ENCODE measurements at places on chromosomes 11 and 22.

DNA sequence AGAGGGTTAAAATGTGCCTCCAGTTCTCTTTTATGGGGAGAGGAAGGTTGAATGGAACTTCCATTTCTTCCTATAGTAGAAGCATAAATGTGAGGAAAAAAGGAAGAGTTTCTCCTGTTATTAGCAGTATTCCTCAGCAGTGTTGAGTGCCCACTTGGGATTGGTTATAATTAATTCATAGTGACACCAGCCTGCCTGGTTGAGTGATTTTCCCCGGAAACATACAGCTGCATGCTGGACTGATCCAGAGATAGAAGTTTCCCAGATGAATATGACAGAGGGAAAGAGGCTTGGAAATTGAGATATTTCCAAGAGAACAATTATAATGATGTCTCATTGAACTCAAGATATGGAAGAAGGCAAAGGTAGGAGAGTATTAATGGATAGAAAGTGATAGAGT, 28.3 kb downstream of the RAB39A start:
- DNase-seq: no peak

GRCh38 chr22:36737776-36738175, 34.2 kb upstream of the CACNG2 start:
- no peak for DNase-seq

- DNase-seq: no peak
Observed at GRCh38 chr11:120056301-120057027, 81.4 kb downstream of the TRIM29 start.

GRCh38 chr22:47597041-47597440, 834.6 kb downstream of the TBC1D22A start:
- no peak for DNase-seq

- DNase-seq: no peak
Observed at GRCh38 chr11:61071208-61071681, 31.0 kb upstream of the CD5 start.

DNA sequence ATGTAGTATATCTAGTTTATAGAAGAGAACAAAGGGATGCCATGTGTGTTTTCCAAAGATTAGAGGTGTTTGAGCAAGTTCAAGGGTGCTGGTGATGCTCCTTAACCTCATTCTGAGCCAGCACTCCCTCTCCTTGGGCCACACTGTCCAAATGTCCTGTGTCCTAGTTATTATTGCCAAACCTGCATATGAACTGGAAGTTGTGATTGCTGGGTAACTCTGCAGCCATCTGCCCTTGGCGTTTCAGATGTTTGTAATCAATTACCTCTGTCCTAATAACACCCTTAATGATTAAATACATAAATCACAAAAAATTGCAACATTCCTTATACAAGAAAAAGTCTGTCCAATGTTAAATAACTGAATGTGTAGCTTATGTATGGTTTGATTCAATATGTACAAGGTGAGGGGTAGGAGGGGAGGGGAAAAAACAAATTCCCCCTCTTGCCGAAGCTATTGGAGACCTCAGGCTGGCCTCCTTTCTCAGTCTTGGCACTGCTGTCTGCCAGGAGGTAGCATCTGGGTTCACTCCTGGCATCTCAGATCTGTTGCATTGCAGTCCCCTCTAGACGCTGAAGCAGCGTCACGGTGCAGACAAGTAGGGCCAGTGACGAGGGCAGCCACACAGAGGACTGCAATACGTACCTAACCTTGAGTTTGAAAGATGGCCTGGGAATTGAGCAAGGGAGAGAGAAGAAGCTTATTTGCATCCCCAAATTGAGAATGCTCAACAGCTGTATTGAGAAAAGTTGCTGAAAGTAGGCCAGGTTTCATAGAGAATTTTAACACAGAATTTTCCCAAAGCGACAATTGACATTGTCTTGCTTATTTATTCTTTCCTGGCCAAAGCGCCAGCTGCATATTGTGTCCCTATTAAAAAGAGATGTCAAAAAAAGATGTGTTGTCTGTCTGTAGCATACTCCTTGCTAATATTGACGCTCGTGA, 89.6 kb upstream of the ARHGAP32 start:
- DNase-seq: no peak

GRCh38 chr22:32572741-32573500, 98.3 kb downstream of the FBXO7 start:
- DNase-seq: no peak

DNA sequence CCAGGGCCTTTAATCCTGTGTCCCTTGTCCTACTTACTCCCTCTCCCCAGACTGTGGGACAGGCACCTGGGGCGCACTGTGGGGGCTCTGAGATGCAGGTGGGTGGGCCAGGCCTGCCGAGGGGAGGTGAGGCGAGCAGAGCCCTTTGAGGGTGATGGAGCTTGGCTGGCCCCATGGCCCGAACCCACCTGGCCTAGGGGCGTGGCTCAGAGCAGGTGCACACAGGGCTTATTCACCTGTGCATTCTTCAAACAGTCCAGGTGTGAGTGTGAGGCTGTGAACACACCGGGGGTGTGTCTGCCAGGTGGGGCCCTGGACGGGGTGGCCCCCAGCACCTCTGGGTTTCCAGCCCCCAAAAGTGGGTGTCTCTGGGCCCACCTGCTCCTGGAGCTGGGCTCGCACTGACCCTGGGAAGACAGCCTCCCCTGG, 9.0 kb upstream of the MUC5AC start:
- DNase-seq: no peak

- no peak for DNase-seq
Observed at GRCh38 chr11:63874511-63874910, 35.6 kb downstream of the MARK2 start.

GRCh38 chr11:117621226-117621625, 175.8 kb downstream of the DSCAML1 start:
- no peak for DNase-seq

DNA sequence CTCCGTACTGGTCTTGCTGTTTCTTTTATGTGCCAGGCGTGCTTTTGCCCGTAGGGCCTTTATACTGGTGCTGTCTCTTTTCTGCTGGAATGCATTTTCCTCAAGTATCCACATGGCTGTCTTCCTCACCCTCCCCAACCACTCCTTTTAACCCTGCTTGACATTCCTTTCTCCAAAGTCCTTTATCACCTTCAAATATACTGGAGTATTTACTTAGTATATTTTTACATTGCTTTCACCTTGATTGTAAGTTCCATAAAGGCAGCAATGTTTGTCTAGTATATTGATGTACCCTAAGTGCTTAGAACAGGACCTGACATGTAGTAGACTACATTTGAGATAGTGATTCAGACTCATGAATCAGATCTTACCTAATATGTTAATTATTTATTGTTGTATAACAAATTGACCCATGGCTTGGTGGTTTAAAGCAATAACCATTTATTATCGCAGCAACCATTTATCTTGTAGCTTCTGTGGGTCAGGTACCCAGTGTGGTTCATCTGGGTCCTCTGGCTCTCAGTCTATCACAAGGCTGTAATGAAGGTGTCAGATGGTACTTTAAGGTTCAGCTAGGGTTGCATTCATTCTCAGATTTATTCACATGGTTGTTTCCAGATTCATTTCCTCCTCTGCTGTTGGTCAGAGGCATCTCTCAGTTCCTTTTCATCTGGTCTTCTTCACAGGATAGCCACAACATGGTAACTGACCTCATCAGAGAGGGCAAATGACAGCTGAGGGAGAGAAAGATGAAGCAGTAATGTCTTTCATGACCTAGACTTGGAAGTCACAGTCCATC, 34.2 kb downstream of the DDX10 start:
- no peak for DNase-seq

- no peak for DNase-seq
Observed at GRCh38 chr11:78332174-78332866, 85.3 kb downstream of the GAB2 start.

DNA sequence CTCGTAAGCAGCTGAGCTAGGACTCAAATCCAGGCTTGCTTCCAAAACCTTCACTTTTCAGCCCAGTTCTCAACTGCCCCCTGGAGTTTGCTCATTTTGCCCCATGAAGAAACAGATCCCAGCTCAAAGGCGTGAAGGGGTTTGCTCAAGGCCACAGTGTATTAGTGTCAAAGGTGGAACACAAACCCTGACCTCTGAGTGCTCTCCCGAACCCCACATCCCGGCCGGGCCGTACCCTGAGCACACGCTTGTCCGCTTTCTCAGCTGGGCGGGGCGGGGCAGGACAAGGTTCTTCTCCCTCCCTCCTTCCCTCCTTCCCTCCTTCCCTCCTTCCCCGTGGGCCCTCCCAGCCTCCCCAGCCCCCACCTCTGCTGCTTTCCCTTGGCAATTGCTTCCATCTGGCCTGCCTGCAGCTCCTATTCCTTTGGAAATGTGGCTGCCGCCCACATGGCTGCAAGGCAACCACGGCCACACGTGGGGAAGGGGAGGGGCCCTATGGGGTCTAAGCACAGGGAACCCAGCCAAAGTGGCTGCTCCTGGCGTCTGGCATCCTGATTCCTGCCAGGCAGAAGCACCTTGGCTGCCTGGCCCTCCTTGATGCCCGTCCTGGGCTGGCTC, 4.1 kb downstream of the ST3GAL4 start:
- DNase-seq: peak; percentile 68

DNA sequence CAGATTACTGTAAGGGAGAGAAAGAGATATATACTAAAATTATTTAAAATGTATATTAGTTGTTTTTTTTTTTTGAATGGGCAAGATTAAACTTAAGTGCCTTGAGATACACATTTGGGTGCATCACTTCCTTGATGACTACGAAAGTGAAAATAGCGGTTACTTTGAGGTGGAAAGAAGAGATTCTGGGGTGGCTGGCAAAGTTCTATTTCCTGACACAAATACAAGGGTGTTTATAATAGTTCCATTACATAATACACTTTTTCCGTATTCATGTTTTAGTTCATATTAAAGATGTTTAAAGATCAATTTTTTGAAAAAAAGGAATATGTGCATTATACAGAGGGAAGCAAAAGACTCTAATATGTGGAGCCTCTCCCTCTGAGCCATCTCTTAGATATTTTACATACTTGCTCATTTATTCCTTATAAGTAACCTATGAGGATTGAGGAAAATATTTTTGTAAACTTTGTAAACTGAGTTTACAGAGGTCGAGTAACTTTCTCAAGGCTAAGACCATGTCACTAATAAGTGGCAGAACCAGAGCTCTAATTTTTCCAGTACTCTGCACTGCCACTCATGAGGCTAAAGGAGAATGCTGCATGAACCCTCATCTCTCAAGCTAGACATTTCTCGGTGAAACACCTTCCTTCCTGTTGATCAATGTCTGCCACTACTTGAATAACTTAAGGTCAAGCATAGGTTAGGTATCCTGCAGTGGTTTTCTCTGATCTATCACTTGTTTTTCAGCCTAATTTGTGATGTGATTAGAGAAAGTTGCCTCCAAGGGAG, 58.6 kb downstream of the DDIAS start:
- DNase-seq: no peak

DNA sequence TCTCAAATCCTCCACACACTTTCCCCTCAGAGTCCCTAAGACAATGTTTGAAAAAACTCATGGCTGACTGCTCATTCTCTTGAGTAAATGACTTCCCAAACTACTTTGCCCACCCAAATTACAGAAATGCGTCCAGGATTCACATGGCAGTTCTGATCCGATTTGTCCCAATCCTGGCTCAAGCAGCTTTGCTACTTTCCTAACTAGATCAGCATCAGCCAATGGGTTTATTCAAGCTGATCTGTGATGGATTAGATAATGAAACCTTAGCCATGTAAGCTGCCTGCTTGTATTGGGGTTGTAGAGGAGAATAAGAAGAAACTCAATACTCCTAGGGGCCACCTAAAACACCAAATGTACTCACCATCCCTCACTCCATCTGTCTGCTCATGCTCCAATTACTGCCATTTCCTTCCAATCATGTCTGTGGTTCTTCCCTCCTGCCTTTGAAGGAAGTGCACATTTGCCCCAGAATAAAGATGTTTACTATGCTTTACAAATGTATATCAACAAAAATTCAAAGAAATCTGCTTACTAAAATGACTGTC, 6.9 kb downstream of the RBFOX2 start:
- DNase-seq: no peak

DNA sequence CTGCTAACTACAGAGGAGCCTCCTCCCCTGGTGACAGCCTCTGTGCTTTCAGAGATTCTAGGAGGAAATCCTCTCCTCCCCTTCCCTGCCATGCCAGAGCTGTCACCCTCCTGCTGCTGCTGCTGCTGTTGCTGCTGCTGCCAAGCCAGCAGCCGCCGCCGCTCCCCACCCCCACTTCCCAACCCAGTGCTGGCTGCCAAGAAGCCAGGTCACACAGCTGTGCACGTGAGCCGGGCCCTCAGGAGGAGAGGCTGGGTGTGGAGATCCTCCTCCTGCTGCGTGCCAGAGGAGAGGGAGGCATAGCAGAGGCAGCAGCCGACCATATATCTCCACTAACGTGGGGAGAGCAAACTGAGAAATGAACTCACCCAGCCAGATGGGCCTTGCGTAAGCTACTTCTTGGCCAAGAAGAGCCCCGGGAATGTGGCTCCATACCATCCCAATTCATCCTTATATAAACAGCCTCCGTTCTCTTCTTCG, 12.4 kb downstream of the CRY2 start:
- DNase-seq: peak; percentile 56

GRCh38 chr22:38228326-38228872, 26.6 kb downstream of the MAFF start:
- DNase-seq: no peak

DNA sequence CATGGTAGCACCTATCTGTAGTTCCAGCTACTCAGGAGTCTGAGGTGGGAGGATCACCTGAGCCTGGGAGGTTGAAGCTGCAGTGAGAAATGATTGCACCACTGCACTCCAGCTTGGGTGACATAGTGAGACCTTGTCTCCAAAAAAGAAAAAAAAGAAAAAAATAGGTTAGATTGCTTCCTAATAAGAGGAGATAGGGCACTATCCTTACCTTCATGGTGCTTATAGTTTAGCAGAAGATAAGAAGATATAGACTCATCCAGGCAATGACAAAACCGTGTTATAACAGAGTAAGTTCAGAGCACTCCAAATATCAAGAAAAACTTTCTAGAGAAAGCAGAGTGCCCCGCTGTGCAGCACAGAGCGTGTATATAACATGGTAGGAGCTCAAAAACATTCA, 42.1 kb downstream of the RRP8 start:
- no peak for DNase-seq

DNA sequence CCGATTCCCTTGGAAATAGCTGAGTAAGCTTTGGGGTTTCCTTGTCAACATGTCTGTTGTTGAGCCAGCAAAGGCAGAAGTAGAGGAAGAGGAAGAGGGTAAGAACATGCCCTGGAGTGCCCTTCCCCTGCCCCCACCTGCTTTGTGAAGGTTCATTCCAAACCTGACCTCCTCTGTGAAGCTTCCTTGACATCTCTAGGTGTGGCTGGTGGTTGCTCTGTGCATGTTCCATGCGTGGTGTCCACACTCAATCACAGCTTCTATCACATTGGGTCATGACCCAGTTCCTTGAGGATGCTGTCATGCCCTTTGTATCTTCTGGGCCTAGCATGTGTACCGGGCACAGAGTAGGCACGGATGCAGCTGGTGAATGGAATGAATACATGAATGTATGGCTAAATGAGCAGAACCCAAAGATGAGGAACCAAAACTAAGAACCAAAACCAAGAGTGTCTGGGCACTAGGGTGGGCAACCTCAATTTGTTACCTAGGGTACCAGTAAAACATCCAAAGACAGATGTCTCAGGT, 23.7 kb upstream of the FXYD6 start:
- no peak for DNase-seq

All from cerebellum (tissue), 4 donors.